Psoas muscle (tissue), 8 donors: ENCODE measurements at places on chromosomes 4 and X. TPM values are rescaled to one million over a fixed set of nuclear protein-coding genes. Genes with fewer than 3 reads are reported as not detected.

DNA sequence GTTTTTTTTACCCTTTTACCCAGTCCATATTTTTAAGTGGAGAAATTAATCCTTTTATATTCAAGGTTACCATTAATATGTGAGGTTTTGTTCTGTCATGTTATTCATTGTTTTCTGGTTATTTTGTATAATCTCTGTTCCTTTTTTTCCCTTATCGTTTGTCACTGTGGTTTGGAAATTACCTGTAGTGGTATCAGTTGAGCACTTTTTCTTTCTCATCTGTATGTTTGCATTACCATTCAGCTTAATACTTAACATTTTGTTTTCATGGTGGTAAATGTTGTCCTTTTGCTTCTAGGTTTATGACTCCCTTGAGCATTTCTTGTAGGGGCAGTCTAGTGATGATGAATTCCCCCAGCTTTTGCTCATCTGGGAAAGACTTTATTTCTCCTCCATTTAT, 6.6 kb downstream of the ETDC start:
- H3K36me3 ChIP-seq, result no peaks in the 10 kb centered on the region
- no peak for DNase-seq
- H3K27me3 ChIP-seq, result no peaks in the 10 kb centered on the region
- no peak overlapping the region for H3K4me3 ChIP-seq
- H3K27ac ChIP-seq, result no peak overlapping the region

- H3K27ac ChIP-seq, result no peak overlapping the region
- H3K36me3 ChIP-seq, result peaks cover under 1% of the 10 kb centered on the region
- no peaks in the 10 kb centered on the region for H3K27me3 ChIP-seq
- H3K4me3 ChIP-seq, result no peak overlapping the region
- no peak for DNase-seq
These were observed 32.8 kb downstream of the FAM13A start for GRCh38 chr4:89024051-89024675.

DNA sequence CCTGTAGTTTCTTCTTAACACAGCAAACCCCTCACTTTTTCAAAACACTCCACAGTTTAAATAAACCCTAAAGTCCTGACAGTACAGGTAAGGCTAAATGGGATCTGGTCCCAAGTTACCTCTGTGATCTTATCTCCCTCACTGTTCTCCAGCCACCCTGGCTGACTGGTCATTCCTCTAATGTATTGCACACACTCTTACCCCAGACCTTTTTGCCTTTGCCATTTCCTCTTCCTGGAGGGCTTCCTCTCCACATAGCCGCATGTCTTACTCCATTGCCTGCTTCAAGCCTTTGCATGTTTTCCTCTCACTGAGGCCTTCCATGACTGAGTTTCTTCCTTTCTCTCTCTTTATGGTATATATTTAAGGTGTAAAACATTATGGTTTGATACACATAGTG, 19.5 kb upstream of the ANXA3 start:
- no peaks in the 10 kb centered on the region for H3K27me3 ChIP-seq
- H3K4me1 ChIP-seq, result no peaks in the 10 kb centered on the region
- H3K4me3 ChIP-seq, result no peak overlapping the region
- no peak for DNase-seq

GRCh38 chr4:122346503-122346902, 32.3 kb upstream of the ADAD1 start:
- peaks cover 5% of the 10 kb centered on the region for H3K36me3 ChIP-seq
- no peaks in the 10 kb centered on the region for H3K27me3 ChIP-seq
- no peak overlapping the region for H3K4me3 ChIP-seq

DNA sequence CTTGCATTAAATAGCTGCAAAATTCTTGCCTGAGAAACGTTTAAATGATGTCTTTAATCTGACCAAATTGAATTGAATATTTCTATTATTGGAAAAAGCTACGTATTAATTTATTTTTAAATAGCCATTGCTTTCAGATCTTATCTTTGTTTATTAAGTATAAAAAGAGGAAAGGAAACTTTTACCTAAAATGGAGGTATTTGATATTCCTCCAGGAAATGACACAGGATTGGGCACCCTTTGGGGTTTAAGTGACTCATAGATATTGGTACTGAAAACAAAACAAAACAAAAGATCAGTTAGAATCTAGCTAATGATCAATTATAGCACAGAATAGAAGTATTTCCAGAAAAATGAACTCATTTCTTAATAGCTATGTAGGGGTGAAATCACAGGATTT, 34.1 kb downstream of the PLS3 start:
- peak overlapping the region; percentile 35 for H3K4me3 ChIP-seq
- no peaks in the 10 kb centered on the region for H3K36me3 ChIP-seq
- no peaks in the 10 kb centered on the region for H3K27me3 ChIP-seq
- peaks cover 9% of the 10 kb centered on the region for H3K4me1 ChIP-seq
- DNase-seq, result no peak

DNA sequence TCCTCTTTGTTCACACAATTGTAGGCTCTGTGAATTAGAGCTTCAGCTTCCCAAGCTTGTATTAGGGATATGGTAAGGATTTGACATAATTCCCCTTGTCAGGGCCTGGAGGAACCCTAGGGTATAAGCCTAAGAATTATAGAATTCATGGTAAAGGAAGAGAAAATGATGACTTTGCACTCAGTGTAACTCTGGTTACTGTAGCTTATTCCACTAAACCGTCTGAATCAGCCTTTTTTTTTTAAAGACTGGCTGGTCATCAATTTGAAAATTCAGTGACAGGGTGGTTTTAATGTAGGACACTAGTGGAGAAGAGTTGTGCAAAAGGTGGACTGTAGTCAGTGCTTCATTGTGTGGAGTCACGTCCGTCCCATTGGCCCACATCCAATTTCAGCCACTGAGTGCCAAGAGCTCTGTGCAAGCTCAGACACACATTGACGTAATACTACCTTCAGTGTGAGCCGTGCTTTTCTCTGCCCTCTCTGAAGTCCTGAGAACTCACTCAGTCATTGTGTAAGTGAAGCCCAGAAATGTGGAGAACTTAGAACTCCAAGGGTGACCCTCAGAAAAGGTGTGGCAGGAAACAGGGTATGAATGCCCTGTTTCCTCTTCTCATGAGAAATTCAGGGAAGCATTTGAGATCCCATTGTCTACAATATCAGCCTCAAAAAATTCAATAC, 449.8 kb downstream of the C4orf33 start:
- no peaks in the 10 kb centered on the region for H3K4me1 ChIP-seq
- no peak overlapping the region for H3K27ac ChIP-seq
- H3K4me3 ChIP-seq, result no peak overlapping the region
- no peaks in the 10 kb centered on the region for H3K36me3 ChIP-seq

GRCh38 chr4:129974730-129975129, 878.8 kb downstream of the C4orf33 start:
- no peaks in the 10 kb centered on the region for H3K36me3 ChIP-seq
- no peaks in the 10 kb centered on the region for H3K4me1 ChIP-seq
- no peaks in the 10 kb centered on the region for H3K27me3 ChIP-seq
- no peak for DNase-seq
- H3K4me3 ChIP-seq, result no peak overlapping the region

- peaks cover 36% of the 10 kb centered on the region for H3K4me1 ChIP-seq
- H3K4me3 ChIP-seq, result peak overlapping the region; percentile 58
- DNase-seq, result no peak
- peaks cover 33% of the 10 kb centered on the region for H3K27me3 ChIP-seq
- no peak overlapping the region for H3K27ac ChIP-seq
These were observed 69.8 kb downstream of the FBXO8 start for GRCh38 chr4:174213731-174214100.

GRCh38 chr4:78787392-78788006, 11.3 kb downstream of the BMP2K start:
- H3K27ac ChIP-seq, result no peak overlapping the region
- no peaks in the 10 kb centered on the region for H3K36me3 ChIP-seq
- no peak overlapping the region for H3K4me3 ChIP-seq
- peaks cover 31% of the 10 kb centered on the region for H3K4me1 ChIP-seq
- no peak for DNase-seq
- no peaks in the 10 kb centered on the region for H3K27me3 ChIP-seq

DNA sequence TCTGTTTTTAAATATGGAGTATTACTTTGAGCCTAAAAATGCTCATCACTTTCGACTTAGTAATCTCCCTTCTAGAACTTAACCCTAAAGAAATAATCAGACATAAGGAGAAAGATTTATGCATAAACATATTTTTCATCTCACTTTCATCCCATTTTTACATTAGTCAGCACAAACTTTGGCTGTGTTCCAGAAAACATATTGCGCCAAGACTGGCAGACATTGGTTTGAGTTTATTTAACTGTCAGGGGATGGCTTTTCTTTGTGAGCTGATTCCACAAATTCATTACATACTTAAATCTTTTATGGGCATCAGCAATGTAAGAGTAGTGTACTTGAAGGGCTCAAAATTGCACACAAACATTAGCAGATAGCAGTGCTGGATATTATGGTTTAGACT, 23.7 kb downstream of the MAOA start:
- no peaks in the 10 kb centered on the region for H3K4me1 ChIP-seq
- H3K27me3 ChIP-seq, result no peaks in the 10 kb centered on the region
- DNase-seq, result no peak
- H3K36me3 ChIP-seq, result no peaks in the 10 kb centered on the region
- no peak overlapping the region for H3K4me3 ChIP-seq

DNA sequence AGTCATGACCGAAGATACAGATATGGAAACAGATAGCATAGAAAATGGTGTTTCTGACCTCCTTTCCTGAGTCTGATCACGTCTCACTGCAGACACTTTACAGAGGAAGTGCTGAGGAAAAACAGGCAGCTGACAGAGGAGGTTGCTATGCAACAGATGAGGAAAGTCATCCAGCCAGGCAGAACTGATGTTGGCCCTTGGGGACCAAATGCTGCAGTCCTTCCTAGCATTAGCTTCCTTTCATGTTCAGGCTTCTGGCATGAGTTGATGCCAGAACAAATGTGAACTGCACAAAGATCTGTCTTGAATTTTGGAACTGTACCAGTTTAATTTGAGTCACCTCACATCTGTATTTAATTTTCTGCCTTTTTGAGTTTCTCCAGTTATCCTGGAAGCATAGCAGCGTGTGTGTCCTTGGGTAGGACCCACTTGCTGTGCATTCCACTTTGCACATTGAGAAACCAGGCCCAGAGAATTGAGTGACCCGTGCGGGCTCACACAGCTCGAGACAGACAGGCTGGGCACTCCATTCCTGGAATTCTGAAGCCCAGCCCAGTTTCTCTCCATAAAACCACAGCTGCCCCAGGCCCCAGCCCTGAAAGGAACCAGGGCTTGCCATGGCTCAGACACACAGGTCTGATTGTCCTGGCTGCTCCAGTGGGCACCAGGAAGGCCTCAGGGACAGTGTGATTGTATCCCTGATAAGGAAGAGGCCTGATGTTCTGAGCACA, 1.4 kb upstream of the MAGED1 start:
- no peak overlapping the region for H3K4me3 ChIP-seq
- peaks cover 1% of the 10 kb centered on the region for H3K36me3 ChIP-seq
- no peak overlapping the region for H3K27ac ChIP-seq
- no peaks in the 10 kb centered on the region for H3K27me3 ChIP-seq
- peak; percentile 33 for DNase-seq

DNA sequence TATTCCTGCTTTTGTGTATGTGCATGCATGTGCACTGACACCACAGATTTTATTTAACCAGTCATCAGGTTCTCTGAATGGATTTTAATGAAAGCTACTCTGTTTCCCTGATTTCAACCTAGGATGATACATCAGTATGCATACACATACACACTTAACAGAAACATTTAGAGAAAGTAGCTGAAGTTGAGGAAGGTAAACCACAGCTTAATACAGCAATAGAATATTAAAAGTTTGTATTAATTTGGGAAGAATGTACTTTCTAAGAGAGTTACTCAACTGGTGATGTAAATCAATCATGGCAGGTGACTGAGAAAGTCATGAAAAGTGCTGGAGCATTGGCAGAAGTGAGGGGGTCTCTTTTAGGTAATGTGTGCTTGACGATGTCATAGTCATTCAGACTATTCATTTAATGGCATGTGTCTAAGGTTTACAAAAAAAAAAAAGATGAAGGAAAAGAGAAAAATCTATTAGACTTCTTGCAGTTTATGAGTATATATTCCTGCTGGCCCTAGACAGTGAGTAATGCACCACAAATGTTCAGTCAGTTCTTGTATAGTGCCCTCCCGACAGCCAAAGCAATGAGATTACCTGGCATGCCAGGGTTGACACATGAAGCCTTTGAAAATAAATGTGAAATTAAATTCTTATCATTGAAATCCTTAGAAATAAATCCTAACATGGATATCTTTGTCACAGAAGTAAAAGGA, 187.6 kb downstream of the RAPGEF2 start:
- H3K27me3 ChIP-seq, result no peaks in the 10 kb centered on the region
- H3K27ac ChIP-seq, result no peak overlapping the region
- peaks cover 19% of the 10 kb centered on the region for H3K4me1 ChIP-seq
- DNase-seq, result no peak
- no peak overlapping the region for H3K4me3 ChIP-seq

DNA sequence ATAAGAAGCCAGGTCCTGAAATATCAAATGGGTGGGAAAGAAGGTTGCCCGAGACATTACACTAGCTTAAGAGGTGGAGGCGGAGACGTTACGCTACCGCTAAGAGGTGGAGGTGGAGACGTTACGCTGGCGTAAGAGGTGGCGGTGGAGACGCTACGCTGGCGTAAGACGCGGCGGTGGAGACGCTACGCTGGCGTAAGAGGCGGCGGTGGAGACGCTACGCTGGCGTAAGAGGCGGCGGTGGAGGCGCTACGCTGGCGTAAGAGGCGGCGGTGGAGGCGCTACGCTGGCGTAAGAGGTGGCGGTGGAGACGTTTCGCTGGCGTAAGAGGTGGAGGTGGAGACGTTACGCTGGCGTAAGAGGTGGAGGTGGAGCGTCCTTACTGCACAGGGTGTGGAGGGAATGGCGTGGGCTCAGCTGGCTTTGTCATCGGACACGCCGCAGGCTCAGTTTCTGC, 12.8 kb downstream of the CYP4V2 start:
- peak overlapping the region; percentile 23 for H3K27ac ChIP-seq
- H3K4me3 ChIP-seq, result peak overlapping the region; percentile 53
- no peak for DNase-seq
- no peaks in the 10 kb centered on the region for H3K27me3 ChIP-seq

GRCh38 chr4:140732780-140733179, 23.4 kb downstream of the TBC1D9 start:
- H3K27me3 ChIP-seq, result no peaks in the 10 kb centered on the region
- H3K36me3 ChIP-seq, result no peaks in the 10 kb centered on the region
- H3K4me3 ChIP-seq, result no peak overlapping the region
- DNase-seq, result no peak
- no peaks in the 10 kb centered on the region for H3K4me1 ChIP-seq
- no peak overlapping the region for H3K27ac ChIP-seq

DNA sequence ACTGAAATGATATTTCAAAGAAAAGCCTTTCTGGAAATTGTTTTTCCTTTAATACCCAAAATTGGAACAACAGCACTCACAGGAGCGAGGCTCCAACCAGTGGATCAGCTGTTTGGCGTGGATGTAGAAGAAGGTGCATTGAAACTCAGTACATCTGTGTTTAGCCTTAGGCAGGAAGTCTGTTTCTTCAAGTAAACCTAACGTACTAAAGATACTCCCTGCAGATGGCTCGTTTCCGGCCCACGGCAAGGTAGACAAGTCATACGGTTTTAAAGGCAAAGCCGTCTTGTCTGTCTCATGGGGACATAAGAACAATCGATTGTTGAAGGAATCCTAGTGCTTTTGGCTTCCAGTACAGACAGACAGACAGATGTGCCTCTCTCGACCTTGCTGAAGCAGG, 50.0 kb upstream of the CLCN4 start:
- H3K4me3 ChIP-seq, result no peak overlapping the region
- peaks cover 4% of the 10 kb centered on the region for H3K4me1 ChIP-seq
- H3K27me3 ChIP-seq, result no peaks in the 10 kb centered on the region
- DNase-seq, result no peak
- H3K27ac ChIP-seq, result no peak overlapping the region
- H3K36me3 ChIP-seq, result no peaks in the 10 kb centered on the region

- peaks cover 9% of the 10 kb centered on the region for H3K4me1 ChIP-seq
- peaks cover 14% of the 10 kb centered on the region for H3K36me3 ChIP-seq
- peak overlapping the region; percentile 77 for H3K4me3 ChIP-seq
- no peaks in the 10 kb centered on the region for H3K27me3 ChIP-seq
- DNase-seq, result no peak
These were observed 1.5 kb downstream of the CASP6 start for GRCh38 chr4:109701566-109702410.

The JCHAIN gene
- 2.2 TPM for total RNA-seq

The ANOS1 gene
- 3.4 TPM for total RNA-seq

The EREG gene
- total RNA-seq, result not detected

The L1CAM gene
- total RNA-seq, result 1.5 TPM
